Urothelium cell line (cell line): ENCODE measurements at places on chromosomes 5 and 9.

- peak; percentile 84 for DNase-seq
Measured at GRCh38 chr9:34252670-34253459, 74.0 kb downstream of the UBAP1 start.

- DNase-seq = no peak
Measured at GRCh38 chr5:9376363-9377117, 169.3 kb downstream of the SEMA5A start.

DNA sequence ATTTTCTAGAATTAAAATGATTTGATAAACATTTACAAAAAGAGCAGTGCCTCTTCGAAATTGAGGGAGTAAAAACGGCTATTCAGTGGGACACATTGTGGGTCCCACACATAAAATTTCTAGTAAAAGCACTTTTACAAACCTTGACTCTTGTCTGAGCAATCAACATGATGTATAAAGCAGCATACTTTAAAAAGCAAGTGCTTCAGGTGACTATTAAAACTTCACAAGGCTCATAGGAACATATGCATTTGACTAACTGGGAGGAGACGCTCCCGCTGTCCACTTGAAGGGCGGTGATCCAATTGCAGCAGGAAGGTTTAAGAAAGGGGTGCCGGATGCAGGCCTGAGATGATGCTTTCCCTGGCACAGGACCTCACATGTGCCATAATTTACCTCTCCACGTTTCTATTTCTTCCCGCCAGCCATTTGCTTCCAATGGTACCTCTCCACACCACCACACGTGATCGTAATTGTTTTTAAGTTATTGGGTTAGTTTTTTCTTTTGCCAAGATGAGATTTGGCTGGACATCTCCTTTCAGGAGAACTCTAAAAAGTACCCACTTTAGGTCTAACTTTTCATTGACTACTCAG, 1.8 kb downstream of the MCTP1 start:
- no peak for DNase-seq

- no peak for DNase-seq
Measured at GRCh38 chr9:22416692-22417060, 29.9 kb upstream of the DMRTA1 start.

DNA sequence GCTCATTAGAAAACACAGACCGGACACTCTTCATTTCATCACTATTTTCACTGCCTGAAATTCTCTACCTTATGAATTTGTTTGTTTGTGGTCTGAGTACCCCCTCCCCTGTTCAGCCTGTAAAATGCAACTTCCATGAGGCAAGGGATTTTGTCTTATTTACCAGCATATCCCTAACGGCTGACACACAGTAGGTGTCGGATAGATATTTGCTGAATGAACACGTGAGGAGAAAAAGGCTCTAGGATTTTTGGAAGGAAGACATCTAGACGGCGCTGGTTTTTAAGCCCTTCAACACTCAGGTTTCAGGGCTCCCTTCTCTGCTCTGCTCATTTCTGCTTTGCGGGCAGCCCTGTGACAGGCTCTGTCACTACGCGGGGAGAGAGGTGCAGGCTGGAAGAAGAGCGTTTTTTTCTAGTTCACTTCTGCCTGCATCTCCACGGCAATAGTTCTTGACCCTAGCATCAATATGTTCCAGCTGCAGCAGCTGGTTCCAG, 41.0 kb downstream of the KCNMB1 start:
- DNase-seq = no peak

DNA sequence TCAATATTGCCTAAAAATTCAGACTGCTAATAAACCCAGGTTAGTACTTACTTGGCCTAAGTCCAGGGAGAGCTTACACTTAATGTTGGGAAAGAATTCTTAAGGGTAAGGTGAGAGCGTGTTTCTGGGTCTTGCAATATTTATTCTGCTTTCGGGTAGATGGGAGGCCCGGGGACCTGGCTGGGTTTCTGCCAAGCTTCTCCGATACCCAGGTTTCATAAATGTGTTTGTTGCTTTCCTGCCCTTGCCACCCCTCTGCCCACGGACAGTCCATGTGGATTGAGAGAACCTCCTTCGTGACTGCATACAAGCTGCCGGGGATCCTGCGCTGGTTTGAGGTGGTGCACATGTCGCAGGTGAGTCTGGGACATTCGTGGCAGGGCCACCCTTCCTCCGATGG, 48.4 kb upstream of the FOXI1 start:
- no peak for DNase-seq

DNA sequence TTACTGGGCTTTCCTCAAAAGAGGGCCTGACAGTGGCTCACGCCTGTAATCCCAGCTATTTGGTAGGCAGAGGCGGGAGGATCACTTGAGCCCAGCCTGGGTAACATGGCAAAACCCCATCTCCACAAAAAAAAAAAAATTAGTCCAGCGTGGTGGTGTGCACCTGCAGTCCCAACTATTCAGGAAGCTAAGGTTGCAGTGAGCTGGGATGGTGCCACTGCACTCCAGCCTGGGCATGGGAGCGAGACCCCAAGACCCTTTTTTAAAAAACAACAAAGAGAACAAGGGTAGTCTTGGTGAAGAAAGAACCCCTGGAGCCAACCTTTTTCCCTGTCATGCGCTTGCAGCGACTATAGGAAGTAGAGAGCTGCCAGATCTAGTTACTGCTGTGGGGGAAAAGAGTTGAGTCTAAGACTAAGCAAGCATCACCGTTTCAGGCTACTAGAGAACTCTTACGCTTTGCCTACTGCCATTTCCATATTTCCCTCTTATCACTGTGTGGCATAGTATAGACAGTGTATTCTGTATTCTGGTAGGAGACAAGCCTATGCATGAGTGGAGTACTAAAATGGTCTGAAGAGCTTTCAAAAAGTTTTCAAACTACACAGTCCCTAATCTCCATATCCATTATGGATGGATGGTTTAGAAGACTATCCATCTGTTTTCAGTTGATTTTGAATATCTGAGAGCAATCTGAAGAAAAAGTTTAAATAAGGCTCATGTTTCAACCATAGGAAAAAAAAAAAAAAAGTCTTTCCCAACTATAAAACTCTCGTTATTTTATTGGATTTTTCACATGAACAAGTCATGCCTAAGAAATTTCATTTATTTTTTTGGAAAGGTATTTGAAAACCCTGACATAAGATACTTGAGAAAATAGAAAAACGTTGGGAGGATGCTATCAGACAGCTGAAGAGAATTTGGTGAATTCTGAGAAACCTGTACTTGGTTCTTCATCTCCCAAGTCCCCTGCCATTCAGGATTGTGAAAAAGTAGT, 2.6 kb downstream of the C9orf40 start:
- DNase-seq = no peak

DNA sequence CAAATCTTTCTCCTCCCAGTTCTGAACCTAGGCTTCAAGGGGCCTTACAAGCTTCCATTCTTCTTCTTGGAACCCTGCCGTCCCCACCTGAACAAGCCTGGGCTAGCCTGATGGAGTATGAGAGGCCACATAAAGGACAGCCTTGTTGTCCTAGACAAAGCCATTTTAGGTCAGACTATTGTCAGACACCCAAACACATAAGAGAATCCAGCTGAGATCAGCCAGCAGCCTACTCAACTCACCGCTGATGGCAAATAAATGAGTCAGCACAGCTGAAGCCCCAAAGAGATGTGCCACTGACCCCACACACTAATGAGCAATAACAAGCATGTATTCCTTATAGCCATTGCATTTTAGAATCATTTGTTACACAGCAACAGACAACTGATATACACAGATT, 33.8 kb downstream of the SVEP1 start:
- peak; percentile 25 for DNase-seq

GRCh38 chr5:108141676-108142075, 240.2 kb downstream of the FBXL17 start:
- no peak for DNase-seq

DNA sequence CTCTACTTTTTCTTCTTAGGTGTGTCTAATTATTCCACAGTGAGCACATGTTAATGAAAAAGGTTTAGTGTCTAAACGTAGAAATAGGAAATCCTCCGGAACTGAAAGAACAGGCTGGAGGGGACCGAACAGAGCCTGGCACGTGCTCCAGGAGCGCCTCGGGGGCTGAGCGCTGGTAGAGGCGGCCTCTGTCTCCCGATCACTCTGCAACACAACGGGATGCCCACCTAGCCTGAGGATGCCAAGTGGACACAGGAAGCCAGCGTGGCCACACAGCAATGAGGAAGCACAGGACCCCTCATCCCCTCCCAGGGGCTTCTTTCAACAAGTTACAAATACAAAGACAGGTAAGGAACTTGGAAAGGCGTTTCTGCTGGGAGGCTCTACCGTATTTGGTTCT, 19.4 kb downstream of the TRIM7 start:
- no peak for DNase-seq

- peak; percentile 32 for DNase-seq
Measured at GRCh38 chr5:136174021-136174659, 18.8 kb downstream of the SMIM32 start.

DNA sequence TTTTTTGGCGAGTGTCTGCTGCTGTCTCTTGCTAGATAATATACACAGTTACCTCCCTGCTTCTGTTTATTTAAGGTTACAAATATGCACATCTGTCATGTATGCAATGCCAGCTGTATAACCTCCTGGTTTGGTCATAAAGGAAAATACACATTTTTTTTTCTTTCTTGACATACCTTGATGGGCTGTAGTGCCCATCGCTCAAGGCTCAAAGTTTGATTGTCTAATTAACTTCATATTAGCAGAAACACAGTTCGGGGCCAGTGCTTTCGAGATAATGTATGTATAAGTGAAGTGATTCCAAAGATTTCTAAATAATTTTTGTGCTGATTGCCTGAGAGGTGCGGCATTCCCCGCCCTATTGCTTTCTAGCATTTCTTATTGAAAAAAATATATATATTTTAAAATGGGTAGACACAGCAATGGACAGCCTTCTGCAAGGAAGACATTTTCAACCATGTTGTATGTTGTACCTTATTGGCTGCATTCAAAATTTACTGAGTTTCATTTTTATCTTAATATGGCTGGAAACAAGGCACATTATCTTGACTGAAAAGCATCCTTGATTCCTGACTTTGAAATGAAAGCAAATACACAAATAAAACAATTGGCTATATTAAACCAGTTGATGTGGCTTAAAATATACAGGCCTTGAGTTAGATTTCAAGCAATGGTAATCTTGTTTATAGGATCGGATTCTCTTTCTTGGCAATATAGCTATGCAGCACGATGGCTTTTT, 206.2 kb downstream of the MEF2C start:
- no peak for DNase-seq
